ENCODE measurements at places on chromosomes 4 and X.

DNA sequence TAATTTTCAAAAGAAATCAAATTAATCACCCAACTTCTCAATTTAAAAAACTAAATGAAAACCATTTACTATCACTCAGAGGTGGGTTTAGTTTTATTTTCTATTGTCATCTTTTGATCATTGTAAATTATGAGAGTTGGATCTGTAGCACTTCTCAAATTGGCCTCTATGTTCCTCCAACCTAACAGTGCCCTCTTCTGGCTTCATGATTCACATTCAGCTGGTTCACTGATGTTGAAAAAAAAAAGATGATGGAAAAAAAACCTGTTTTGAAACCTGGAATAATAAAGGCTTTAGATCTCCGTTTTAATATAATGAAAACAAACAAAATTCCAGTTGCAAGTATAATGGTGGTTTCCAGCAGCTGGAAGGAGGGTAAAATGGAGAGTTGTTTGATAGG, 2.4 kb upstream of the NBDY start:
- DNase-seq = no peak

DNA sequence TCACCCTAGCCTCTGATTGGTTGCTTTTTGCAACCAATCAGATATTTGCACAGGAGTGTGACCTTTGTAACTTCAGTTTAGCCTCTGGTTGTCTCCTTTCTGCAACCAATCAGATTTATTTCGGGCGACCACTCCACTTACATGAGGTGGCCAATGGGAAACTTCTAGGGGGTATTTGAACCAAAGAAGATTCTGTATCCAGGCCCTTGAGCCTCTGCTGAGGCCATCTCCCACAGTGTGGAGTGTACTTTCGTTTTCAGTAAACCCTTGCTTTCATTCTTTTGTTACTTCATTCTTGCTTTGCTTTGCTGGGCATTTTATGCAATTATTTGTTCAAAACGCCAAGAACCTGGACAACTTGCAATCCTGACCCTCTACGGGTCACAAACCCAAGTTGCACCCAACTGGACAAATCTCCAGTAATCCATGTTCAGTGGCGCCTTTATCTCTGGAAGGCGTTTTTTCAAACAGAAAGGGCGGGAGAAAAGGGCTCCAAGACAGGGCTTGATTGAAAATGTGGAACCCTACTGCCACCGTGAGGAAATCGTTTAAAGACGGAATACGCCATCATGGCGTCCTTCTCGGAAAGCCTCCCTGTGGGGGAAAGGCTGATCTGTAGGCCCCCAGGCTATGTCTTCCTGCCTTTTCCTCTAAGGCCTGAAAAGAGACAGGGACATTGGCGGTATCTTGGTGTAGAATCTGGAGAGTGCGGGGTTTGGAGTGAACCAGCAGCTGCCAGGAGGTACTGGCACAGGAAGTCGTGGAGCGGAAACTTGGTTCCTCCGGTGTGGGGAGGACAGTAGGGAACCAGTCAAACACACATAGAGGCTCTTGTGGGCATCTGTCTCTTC, 184.6 kb downstream of the OR13H1 start:
- peak; percentile 15 for DNase-seq

GRCh38 chr4:114694770-114695169, 96.2 kb downstream of the UGT8 start:
- DNase-seq = no peak

DNA sequence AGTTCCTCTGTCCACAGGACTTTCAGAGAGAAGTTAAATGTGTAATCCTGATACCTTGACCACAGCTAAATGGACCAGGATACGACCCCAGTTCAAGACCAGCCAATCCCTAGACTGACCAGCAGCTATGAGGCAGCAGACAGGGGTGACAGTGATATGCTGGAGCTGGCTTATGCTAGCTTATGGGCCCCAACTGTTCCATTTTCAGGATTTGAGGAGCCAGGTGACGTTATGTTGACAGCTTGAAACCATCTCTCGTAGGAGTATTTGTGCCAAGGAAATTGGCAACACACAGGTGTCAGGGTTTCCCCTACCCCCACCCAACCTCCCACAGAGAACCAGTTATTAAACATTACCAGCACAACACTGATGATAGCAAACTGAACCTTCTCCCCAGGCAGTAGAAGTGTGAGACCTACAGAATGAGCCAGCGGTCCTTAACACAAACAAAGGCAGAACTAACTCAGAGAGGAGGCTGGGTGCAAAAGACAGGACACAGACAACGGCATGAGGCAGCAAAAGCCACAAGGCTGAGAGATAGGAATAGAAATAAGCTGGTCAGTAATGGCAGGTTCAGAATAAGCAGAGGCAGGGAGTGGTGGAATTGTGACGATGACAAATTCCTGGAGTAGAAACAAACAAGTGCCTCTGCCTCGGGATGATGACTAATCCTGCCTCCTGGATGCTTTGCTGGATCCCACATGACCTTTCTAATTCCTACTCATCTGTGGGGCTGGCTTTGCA, 85.6 kb upstream of the CPEB2 start:
- no peak for DNase-seq

GRCh38 chr4:76546759-76547742, 112.0 kb downstream of the SHROOM3 start:
- no peak for DNase-seq

DNA sequence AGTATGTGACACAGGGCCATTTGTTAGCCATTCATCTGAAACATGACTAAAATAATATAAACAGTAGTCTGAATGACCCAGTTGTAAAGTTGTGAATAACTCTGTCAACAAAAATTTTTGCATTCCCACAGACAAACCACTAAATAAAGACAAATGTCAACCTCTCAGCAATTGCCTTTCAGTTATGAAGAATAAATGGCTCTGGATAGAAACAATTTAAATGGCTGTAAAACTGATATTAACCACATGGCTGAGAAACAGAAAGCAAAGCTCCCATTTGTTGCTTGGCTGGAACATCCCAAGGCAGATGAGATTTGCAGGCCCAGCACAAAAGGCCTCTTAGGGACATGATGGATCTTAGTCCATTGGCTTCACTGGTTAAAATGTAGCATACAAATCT, 296.3 kb downstream of the GALNTL6 start:
- DNase-seq = no peak

DNA sequence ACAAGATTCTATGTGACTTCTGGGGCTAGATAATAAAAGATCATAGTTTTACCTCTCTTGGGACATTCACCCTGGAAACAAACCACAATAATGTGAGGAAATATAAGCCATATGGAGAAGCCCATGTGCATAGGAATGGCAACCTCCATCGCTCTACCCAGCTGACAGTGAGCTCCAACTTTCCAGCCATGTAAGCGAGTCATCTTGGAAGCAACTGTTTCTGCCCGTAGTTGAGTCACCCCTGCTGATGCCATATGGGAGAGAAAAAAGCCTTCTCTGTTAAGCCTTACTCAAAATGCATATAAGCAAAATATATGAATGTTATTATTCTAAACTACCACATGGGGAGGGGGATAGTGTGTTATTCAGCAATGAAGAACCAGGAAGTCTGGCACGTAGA, 31.4 kb upstream of the RELL1 start:
- DNase-seq = no peak

DNA sequence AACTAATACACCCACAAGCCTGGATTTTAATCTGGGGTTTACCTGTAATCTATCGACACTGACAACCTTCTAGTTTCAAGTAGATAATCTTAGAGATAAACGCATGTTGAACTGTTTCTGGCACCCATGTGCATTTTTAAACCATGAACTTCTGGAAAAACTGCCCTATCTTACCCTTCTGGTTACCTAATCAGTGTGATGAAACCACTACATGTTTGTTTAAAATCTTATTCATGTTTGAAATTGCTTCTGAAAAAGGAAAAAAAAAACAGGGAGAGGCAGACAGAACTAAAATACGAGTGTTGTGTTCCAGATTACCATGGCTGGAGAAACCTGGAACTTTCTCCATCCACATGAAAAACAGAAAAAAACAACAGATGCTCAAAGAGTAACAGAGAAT, 139.3 kb downstream of the MID1IP1 start:
- no peak for DNase-seq

DNA sequence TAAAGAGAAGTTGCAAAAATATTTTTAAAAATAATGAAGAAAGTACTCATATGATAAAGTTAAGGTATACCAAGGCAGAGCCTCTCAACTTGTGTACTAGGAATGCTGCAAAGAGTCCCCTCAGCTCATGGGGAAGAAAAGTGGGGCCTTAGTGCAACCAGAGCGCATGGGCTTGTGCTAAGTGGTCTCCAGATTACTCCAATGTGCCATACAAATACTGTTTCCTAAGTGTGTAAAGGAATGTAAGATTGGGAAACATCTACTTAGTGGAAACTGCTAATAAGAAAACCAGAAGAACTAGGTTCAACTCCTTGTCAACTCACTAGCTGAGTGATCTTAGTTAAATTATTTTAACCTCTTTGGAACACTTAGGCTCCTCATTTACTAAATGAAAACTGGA, 39.1 kb downstream of the NAF1 start:
- no peak for DNase-seq

DNA sequence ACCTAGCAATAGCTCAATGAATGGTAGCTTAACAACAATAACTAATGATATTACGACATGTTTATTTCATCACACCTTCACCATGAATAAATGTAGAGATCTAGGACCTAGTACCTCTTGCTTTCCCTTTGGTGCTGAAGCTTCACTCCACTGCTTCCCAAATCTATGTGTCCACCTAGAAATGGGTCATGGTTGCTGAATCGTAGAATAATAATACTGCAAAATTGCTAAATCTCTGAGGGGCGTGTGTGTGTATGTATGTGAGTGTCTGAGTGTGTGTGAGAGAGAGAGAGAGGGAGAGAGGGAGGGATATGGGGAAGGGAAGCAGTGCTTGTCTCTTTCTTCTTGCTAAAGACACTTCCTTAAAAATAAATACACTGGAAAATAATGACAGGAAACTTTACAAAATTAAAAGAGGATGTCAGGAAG, 109.3 kb upstream of the BMP2K start:
- no peak for DNase-seq

DNA sequence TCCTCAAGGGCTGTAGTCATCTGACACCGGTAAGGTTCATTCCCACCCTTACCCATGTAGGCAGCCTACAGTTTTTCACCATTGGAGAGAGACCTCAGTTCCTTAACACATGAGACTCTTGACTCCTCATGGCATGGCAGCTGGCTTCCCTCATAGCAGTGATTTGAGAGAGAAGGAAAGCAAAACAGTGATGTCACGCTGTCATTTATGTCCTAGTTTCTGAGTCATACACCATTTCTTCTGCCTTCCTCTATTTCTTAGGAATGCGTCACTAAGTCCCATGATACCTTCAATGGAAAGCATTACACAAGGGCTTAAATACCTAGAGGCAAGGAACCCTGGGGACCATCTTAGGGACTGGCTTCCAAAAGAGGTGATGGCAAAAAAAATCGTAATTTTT, 226.1 kb downstream of the SPCS3 start:
- no peak for DNase-seq

Data from WTC11 (cell line).